Psoas muscle (tissue), 8 donors: ENCODE measurements at places on chromosomes 16 and 17. TPM values are rescaled to one million over a fixed set of nuclear protein-coding genes. Genes with fewer than 3 reads are reported as not detected.
A peak's percentile ranks its signal among the peaks of the same experiment; 100 is the strongest.

KRT12 gene
- total RNA-seq = not detected

EFNB3 gene
- 0.17 TPM for total RNA-seq

DNA sequence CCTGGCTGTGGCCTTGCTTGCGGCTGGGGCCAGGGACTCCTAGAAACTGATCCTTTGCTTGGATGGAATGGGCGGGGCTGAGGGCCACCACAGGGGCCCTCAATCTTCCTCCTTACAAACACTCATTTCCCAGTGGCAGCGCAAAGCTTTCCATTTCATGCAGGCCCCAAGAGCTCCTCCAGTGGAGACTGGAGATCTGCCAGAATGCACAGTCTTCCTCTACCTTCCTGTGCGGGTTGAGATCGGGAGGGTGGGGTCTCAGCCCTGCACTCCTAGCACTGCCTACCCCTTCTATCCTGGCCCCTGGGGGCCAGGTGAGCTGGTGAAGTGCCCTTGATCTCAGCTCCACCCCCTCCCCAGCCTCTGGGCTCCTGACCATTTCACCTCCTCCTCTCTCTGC, 1.7 kb downstream of the NRN1L start:
- no peak for DNase-seq
- no peaks in the 10 kb centered on the region for H3K27me3 ChIP-seq
- H3K4me1 ChIP-seq = peaks cover 40% of the 10 kb centered on the region
- no peak overlapping the region for H3K4me3 ChIP-seq

GRCh38 chr17:80376531-80376930, 38.4 kb upstream of the ENDOV start:
- no peak overlapping the region for H3K27ac ChIP-seq
- H3K4me3 ChIP-seq = no peak overlapping the region
- H3K4me1 ChIP-seq = no peaks in the 10 kb centered on the region
- H3K36me3 ChIP-seq = peaks cover 99% of the 10 kb centered on the region
- no peak for DNase-seq

- DNase-seq = peak; percentile 28
- H3K27me3 ChIP-seq = no peaks in the 10 kb centered on the region
Observed at GRCh38 chr17:79070266-79070880, 4.3 kb upstream of the ENGASE start.

DNA sequence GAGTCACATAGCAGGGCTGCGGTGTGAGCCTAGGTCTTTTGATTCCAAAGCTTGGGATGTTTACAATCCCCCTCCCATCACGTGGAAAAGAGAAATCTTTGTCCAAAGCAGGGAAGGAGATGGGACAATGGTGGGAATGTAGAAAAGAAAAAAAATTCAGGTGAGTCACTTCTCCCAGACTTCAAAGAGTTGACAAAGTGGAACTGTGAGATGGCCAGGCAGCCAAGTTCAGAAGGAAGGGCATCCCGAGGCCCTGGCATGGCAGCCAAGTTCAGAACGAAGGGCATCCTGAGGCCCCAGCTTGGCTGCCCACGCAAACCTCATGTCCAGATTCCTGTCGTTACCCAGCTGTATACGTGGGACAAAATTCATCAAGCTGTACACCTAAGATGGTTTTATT, 47.5 kb downstream of the FOXL1 start:
- no peak overlapping the region for H3K27ac ChIP-seq
- no peak for DNase-seq
- H3K4me1 ChIP-seq = no peaks in the 10 kb centered on the region

DNA sequence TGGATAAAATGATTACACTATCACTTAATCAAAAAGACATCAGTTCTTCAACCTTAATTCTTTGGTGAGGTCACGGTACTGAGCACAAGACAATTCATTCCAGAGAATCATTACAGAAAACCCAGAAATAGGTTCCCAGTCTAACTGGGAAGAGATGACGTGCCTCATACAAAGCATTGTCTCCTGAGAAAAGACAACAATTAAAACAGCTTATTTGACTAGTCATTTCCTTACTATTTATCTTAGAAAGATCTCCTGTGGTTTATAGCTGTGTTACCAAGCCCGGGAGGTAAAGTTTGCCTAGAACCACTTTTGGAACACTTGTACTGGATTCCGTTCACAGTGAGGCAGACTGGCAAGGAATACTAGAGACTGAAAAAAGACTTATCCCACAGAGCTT, 5.1 kb downstream of the PHF12 start:
- peak overlapping the region; percentile 87 for H3K4me3 ChIP-seq
- H3K27ac ChIP-seq = peak overlapping the region; percentile 98
- no peaks in the 10 kb centered on the region for H3K27me3 ChIP-seq
- no peak for DNase-seq
